ENCODE measurements at places on chromosomes 5 and 9. TPM values are rescaled to one million over a fixed set of nuclear protein-coding genes. Genes with fewer than 3 reads are reported as not detected.

The ARID3C gene
- total RNA-seq: not detected

The FGF1 gene
- total RNA-seq: not detected

The LCN9 gene
- not detected for total RNA-seq

The TPPP gene
- 0.40 TPM for total RNA-seq

The PRRX2 gene
- total RNA-seq: not detected

The TMEM232 gene
- 0.91 TPM for total RNA-seq

The INSL4 gene
- total RNA-seq: not detected

The OLFM1 gene
- not detected for total RNA-seq

The QRFP gene
- not detected for total RNA-seq

The NFX1 gene
- 47.4 TPM for total RNA-seq

The SPINK13 gene
- total RNA-seq: not detected

The GPR150 gene
- total RNA-seq: 1.0 TPM

The SLC25A48 gene
- total RNA-seq: not detected

The DRD1 gene
- total RNA-seq: not detected

The POLE3 gene
- 51.7 TPM for total RNA-seq

The FCN2 gene
- total RNA-seq: not detected
